ENCODE measurements at places on chromosomes 4 and X.

- no peak for DNase-seq
Observed at GRCh38 chr4:5211282-5211839, 160.1 kb downstream of the STK32B start.

DNA sequence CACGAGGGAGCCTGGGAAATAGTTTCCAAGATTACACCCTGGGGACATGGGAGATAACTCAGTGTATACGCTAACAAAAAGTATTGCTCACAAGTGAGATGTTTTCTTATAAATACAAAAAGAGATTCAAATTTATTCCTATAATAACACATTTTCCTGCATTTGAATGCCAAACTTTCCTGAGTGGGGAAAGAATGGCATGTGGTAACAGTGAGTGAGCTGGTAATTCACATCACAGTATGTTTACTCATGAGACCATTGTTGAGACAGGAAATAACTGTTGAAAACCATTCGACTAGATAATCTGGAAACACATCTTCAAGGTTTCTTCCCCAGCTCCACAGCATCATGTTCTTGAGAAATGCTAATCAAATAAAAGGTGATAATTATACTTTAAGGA, 109.1 kb downstream of the TASL start:
- DNase-seq = no peak

DNA sequence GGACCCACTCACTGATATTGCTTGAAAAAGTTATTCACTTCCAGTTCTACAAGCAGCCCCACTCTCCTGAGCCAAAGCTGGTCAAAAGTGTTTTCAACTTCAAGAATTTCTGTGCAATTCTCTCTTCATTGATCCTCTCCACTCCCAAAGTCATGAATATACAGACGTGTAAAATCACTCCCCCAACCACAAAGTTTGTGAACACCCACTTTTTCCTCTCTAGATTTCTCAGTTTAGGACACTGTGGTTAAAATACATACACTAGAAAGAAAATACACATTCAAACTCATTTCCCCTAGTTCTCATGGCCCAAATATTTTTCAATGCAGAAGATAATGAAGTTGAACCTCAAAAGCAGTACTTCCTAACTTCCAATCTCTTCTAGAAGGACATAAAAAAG, 116.3 kb downstream of the MSN start:
- no peak for DNase-seq

DNA sequence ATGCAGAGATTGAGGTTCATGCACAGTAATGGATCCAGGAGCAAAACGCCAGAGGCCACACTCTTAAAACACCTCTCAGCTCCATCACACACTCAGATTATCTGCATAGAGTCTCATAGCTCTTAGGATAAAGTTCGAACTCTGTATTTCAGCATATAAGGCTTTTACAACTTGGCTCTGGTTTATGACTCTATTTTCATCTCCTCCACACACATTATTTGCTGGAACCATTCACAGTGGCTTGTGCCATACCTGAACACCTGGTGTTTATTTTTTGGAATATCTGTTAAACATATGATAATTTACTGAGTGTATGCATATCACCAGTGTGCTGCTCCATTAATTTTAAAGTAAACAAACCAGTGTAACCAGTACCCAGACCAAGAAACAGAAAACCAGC, 27.2 kb downstream of the RASL11B start:
- DNase-seq = no peak

DNA sequence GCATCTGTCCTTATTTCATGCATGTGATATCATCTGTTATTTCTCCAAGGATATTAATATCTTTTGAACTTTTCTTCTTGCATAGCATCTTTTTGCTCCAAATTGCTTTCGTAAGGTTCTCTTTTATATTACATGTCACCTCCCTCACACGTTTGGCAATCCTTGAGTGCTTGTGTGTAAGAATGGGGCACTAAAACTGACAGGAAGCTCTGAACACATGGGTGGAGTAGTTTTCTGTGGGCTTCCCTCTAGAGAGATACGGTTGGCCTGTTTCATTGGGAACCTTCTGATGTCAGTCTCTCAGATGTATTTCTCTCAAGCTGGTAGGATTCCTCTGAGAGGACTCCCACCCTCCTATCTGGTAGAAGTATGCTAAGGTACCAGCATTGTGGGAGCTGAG, 223.0 kb downstream of the MID1 start:
- DNase-seq = no peak

DNA sequence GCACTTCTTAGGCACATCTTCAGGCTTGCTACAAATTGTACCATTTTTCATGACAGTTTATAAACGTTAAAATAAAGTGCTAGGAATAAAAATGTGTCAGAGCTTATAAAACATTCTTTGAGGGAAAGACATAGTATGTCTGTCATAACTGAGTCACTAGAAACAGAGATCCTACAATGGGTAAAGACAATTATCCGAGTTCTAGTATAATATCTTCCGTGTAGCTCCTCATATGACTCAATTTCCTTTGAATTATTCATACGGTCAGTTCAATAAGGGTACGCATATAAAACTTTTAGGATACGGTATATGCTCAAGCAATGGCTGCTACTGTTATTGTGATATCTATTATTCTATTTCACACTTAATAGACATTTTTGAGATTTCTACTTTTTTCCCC, 349.1 kb downstream of the PCDH10 start:
- DNase-seq = no peak

GRCh38 chrX:115214151-115214550, 19.7 kb downstream of the LRCH2 start:
- DNase-seq = no peak

GRCh38 chr4:175070444-175070843, 152.3 kb downstream of the ADAM29 start:
- no peak for DNase-seq

DNA sequence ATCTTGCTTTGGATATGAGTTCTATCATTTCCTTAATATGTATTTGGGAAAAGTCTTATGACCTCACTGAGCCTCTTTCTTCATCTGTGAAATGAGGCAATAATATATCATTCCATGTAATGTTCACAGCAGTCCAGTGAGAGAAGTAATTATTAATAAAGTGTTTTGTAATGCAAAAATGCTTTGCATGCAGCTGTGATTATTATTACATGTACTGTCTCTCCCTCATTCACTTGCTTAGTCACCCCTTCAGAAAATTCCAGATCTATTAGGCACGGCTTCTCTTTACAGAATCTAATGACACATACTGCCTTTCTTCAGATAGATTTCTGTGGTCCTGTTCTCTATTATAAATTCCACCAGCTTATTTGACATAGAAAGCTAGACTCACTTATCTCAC, 53.5 kb upstream of the FGF13 start:
- DNase-seq = no peak

DNA sequence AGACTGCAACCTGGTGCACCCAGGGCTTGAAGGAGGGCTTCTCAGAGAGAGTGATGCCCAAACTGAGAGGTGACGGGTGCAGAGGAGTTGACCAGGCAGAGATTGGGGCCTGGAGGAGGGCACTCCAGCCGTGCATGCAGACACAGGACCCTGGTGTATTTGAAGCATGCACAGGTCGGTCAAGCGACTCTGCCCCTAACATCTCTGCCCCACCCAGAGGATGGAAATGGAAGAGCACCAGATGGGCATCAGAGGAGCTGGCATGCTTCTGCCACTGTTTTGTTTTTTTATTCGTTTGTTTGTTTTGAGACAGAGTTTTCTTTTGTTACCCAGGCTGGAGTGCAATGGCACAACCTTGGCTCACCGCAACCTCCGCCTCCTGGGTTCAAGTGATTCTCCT, 320.9 kb downstream of the EVC2 start:
- DNase-seq = no peak

DNA sequence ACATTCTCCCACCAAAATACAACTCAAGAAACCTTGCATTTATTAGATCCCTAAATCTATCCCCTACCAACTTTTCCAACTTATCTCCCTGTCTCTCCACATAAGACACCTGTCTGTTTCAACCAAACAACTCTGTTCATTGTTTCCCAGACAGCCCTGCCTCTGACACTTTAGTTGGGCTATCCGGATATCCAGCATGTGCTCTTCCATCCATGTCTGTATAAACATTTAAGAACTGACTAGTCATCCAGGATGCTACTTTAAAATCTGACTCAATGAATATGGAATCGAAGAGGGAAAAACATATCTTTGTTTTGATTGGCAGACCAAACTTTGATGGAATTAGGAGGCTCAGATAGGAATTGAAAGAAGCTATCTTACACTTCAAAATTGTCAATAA, 143.2 kb upstream of the DCAF8L1 start:
- no peak for DNase-seq

DNA sequence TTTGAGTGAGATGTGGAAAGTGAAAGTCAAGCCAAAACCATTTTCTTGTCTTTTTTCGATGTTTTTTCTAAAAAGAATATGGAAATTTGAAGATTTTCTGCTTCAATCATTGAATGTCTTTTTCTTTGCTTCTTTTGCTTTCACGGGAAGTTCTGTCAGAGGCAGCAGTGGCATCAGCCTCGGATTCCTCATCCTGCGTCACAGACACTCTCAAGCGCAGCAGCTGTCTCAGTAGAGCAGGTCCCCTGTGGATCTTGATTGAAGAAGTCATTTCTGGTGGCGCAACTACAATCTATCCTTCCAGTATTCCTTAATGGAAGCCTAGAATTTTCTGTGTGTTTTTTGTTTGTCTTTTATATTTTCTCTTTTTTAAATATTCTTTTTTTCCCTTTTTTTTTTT, 52.7 kb upstream of the NEIL3 start:
- no peak for DNase-seq

GRCh38 chr4:385934-386707, 48.5 kb downstream of the ZNF141 start:
- no peak for DNase-seq

- no peak for DNase-seq
Observed at GRCh38 chrX:4315891-4316290, 602.4 kb upstream of the PRKX start.

- no peak for DNase-seq
Observed at GRCh38 chrX:73508861-73509260, 54.1 kb upstream of the CHIC1 start.

DNA sequence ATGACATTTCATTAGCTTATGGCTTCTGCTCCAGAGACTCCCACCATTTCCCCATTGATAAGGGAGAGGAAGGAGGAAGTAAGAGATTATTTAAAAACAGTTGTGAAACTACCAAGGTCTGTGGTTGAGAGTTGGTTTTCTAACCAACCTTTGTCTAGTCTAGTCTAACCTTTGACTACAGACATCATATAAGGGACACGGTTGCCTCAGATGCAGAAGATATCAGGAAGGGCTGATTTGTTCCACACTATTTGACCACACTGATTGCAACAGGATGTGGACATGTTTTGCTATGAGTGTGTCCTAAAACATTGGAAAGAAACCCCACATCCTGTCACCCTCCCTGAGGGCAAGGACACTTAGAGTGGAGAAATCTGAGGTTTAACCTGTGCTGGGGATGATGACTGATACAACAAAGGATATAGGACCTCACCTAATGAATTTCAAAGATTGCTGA, 53.0 kb downstream of the COQ2 start:
- no peak for DNase-seq

DNA sequence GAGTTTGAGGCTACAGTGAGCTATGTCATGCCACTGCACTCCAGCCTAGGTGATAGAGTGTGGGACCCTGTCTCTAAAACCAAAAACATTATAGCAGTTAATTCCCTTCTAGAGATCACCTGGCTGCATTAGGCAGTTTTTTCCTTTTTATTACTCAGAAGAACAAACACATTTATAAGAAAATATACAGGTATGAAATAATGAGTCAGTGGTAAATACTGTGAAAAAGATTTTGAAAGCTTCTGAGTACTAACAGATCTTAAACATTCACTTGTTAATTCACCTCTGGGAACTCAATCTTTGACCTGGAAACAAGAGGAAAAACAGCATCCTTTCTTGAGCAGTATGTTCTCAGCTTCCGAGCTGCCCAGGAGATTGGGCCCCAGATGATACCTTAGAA, 64.1 kb downstream of the UCHL1 start:
- no peak for DNase-seq

DNA sequence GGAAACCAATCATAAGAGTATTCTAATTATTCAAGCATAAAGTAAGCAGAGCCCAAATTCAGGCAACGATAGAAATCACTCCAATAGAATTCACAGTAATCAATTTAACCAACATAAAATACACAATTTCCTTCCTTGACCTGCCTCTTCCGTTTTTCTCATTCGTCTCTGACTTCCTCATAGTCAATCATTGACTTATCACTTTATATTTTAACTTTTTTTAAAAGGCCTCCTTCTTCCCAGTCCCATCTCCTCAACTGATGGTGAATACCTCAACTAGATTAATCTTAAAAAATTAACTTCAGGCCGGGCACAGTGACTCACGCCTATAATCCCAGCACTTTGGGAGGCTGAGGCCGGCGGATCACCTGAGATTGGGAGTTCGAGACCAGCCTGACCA, 13.3 kb downstream of the CNOT6L start:
- DNase-seq = no peak

GRCh38 chr4:180669680-180670079, 1573.5 kb upstream of the TENM3 start:
- DNase-seq = no peak

DNA sequence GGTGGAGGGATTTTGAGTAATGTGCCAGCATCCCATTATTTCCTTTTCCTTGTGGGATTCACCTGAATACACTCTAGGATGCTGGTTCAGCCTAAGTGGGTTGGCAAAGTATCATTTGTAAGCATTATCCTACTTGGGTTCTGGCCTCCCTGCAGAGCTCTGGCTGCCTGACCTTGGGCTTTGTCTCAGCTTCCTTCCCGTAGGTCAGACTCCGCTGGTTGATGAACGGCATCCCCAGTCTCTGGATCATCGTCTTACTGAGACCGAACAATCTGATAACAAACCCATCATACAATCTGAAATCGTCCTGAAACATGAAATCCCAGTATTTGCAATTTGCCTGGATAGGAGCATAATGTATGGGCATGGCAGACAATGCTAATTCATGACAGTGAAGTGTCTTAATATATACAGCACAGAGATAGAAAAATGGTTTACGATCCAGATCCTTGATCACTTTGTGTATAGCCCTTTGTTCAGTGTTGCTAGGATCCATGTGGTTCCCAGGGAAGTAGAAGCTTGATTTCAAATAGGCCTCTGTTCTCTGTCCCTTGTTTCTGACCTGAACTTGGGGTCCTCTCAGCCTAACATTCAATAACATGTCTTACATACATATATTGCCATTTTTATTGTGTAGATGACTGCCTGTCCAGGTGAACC, 5.5 kb downstream of the MID2 start:
- no peak for DNase-seq

- DNase-seq = peak; percentile 68
Observed at GRCh38 chr4:21387683-21388082, 560.9 kb downstream of the KCNIP4 start.

DNA sequence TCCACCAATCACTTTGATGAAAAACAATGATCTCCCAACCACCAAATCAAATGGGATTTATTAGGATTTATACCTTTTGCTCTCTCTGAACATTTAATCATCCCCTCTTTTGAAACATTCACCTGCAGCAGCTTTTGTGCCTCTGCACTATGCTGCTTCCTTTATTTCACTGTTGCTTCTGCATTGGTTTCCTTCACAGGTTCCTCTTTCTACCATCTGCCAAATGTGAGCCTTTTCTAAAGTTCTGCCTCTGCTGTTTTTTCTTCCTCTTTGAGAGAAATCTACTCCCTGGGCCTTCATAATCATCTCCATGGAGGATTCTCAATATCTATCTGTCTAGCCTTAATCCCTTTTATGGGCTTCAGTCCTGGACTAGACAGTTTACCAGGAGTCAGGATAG, 24.7 kb downstream of the CUL4B start:
- DNase-seq = no peak
